ENCODE measurements at places on chromosomes 12 and 14.

GRCh38 chr12:50725011-50725942 is 38.6 kb upstream of the ATF1 start:
- no peak for DNase-seq

DNA sequence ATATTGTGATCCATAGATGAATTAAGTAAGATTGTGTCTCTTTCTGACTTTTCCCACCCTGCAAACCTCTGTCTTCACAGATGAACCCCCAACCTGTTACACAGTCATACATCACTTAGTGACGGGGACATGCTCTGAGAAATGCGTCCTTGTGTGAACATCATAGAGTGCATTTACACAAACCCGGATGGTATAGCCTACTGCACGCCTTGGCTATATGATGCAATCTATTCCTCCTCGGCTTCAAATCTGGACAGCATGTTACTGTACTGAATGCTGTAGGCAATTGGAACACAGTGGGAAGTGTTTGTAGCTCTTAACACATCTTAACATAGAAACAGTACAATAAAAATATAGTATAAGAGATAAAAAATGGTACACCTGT is 7.4 kb upstream of the TESPA1 start:
- no peak for DNase-seq

- peak; percentile 89 for DNase-seq
Observed at GRCh38 chr14:102140027-102140749, 491 bp downstream of the WDR20 start.

GRCh38 chr14:23380197-23380914 is 3.5 kb downstream of the CMTM5 start:
- DNase-seq, result no peak

DNA sequence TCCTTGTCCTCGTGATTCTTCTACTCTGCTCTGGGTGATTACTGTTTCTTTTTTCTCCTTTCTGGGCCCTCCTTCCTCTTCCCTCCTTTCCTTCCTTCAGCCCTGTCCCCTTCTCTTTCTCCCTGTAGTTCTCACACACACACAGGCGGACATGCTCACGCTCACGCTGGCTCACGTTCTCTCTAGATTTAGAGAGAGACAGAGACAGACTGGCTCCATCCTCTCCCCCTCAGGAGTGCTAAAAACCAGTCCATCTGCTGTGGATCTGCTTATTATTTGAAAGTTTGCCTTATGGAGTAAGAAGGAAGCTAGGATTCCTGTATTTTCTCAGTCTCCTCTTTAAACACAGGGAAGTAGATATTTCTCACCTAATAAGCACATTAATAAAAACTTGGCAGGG is 48.1 kb downstream of the KCNA1 start:
- no peak for DNase-seq

- DNase-seq, result no peak
Observed at GRCh38 chr12:119620490-119620889, 26.9 kb downstream of the TMEM233 start.

DNA sequence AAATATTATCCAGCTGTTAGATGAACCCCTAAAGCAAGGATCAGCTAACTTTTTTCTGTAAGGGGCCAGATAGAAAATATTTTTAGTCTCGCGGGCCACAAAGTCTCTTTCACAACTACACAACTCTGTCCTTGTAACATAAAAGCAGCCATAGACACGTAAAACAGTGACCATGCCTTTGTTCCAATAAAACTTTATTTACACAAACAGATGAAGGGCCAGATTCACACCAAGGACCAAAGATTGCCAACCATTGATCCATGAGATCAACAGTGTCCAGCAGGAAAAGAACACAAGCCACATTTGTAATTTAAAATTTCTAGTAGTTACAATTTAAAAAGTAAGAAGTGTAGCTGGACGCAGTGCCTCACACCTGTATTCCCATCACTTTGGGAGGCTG is 109.7 kb downstream of the PHETA1 start:
- DNase-seq, result no peak

DNA sequence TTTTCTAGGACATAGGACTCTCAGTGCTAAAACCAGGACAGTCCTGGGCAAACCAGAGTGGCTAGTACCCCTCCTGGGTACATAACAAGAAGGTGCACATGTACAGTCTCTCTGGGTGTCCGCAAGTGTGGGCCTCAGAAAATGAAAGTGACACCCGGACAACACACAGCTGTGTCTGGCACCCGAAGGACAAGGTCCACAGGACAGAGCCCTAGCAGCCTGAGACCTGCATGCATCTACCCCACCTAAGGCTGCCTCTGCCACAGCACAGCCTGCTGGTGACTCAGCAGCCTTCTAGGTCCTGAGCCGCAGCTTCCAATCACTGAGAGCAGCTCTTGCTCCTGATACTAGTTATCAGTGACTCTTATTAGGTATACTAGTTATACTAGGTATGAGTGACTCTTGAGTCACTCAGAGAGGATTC is 784.1 kb upstream of the TBX3 start:
- DNase-seq, result no peak

GRCh38 chr12:117981267-117981666 is 12.5 kb upstream of the KSR2 start:
- no peak for DNase-seq

DNA sequence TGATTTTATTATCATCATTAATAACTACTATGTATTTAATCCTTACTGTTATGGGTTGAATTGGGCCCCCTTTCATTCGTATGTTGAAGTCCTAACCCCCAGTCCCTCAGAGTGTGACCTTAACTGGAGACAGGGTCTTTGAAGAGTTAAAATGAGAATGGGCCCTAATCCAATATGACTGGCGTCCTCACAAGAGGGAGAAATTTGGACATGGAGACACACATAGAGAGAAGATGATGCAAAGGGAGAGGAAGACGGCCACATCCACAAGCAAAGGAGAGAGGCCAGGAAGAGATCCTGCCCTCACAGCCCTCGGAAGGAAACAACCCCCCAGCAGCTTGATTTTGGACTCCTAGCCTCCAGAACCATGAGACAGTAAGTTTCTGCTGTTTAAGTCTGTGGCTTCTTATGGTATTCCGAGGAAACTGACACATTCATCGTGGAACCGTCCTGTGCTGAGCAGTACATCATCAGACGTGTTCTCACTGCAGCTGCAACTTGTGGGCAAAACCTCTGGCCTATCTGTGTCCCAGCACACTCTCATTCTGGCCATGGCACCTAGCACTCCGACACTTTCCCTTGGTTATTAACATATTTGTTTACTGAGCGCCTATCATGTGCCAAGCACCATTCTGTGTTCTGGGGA is 127.6 kb downstream of the SLC38A6 start:
- no peak for DNase-seq

DNA sequence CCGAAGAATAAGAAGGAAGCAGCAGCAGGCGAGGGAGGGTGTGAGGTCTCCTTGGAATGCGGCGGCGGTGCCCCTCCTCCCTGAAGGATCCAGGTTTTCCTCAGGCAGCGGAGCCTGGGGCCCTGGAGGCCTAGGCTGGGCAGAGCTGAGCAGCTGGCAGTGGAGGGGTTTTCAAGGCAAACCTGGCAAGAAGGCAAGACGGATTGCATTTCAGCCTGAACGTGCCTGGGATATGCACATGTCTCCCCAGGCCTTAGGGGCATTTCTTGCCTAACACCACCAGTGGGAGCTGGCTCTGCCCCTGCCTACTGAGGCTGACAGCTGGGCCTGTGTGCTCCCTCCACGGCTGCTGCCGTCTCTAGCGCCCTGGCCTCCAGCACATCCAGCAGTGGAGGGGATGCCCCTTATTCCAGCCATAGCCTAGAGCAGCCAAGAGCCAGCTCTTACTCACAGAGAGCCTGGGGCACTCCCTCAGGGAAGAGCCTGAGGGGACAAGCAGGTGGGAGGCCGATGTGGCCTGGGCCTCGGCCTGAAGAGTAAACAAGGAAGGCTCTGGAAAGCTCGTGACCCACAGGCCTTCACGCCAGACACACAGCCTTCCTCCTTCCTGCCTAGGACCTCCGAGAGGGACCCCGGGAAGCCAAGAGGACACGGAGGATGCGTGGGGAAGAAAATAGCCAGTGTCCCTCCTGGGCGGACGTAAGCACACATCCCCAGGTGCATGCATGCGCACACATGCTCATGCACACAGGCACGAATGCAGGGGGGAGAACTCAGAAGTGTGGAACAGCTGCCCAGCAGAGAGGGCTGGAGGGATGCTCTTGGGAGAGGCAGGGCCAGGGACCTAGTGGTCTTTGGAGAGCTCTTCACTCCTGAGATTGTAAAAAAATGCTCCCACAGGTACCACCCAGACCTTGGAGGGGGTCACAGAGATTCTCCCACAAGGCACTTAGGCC is 23.0 kb upstream of the EIF2B2 start:
- DNase-seq, result no peak

- DNase-seq, result no peak
Observed at GRCh38 chr14:30620178-30620577, 1.9 kb upstream of the SCFD1 start.

- no peak for DNase-seq
Observed at GRCh38 chr12:96132819-96133218, 61.4 kb upstream of the ELK3 start.

DNA sequence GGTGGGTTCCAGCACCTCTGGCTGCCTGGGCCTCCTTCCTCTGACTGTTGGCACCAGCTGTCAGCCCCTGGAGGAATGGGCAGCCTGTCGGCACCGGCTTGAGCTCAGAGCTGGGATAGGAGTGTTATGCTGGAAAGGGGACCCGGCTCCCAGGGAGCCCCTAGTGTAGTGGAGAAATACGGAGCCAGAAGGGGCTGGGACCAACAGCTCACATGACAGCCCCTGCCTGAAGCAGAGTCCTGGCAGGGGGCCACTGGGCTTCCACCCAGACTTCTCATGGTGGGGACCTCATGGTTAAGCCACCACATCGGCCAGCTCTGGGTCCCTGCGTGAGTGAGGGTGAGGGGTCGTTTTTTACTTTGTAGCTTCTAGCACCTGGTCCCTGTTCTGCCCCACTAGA is 174.5 kb downstream of the TSPAN9 start:
- no peak for DNase-seq

DNA sequence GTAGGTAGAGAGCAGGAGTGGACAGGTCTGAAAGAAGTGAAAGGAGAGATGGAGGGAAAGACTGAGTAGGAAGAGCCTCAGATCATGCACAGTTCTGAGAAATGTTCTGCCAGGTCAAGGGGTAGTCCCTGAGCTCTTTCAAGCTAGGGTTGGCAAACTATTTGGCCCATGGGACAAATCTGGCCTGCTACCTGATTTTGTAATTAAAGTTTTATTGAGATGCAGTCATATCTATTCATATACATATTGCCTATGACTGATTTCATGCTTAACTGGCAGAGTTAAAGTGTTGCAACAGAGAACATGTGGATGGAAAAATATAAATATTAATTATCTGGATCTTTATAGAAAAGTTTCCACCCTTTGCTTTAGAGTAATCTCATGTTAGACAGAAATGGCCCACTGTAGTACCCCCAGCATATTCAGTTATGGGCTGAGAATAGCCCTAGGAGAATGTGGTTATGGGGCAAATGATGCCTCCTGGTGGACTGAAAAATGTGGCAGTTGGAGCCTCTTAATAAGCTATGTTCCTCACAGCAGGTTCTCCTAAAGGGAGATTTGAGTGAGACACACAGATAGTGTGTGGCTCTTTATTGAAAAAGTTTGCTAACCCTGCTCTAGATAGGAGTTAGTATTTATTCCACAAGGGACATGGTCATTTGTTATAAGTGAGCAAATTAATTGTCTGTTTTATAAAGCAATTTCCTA is 476.9 kb downstream of the LRIG3 start:
- DNase-seq, result no peak

DNA sequence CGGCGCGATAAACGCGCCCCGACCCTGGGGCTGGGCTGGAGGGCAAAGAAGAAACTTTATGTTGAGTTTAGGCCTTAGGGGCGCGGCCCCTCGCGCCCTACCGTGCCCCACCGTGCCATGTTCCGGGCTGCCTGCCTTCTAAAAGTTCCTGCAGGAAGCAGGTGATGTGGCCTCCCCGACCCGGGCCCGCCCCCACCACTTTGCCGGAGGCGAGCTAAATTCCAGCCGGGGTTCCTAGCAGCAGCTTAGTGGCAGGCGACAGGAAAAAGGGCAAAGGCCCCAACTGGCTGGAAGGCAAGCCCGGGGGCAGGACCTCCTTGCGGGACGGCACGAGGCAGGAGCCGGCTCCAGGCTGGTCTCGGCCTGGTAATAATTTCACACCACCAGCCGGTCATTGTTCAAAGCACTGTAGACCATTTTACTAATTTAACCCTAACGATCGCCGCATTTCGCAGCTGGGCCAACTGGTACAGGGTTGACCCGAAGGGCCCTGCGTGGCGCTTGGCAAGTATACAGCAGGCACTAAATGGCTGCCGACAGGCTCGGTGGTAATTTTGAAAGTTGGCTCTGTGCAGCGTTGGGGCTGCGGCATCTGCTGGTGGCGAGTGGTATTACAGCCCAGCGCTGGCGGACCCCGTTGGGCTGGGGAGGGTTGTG is 895 bp upstream of the CCDC88C start:
- peak; percentile 72 for DNase-seq

DNA sequence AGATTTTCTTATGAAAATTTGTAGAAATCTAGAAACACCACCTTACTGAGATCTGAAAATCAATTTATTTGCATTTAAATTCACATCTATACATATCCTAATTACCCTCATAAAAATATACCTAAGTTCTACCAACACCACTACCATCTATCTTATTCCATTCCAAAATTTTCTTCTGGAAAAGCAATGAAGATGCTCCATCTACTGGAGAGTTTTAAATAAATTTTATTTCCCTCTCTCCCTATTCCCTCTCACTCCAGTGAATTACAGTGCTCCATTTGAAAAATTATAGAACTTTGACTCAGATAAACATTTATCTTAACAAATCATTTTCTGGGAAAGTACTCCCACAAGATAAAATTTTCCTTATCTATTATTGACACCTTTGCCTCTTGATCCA is 2.3 kb upstream of the C14orf39 start:
- no peak for DNase-seq

DNA sequence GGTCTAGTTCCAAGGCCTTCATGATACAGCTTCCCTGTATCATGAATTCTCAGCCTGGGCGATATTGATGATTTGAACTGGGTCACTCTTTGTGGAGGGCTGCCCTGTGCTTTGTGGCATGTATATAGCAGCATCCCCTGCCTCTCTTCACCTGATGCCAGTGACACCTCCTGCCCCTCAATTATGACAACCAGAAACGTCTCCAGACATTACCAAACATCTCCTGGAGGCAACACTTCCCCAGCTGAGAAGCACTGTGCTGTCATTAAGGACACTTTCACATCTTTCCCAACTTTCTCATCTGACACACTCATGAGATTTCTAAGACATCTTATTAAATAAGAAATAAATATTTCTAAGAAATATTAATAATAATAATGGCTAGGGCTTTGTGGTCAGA is 315.3 kb downstream of the BCL11B start:
- no peak for DNase-seq

- no peak for DNase-seq
Observed at GRCh38 chr12:55991110-55991509, 6.0 kb upstream of the SUOX start.

- DNase-seq, result no peak
Observed at GRCh38 chr12:12759234-12759915, 26.1 kb upstream of the APOLD1 start.

GRCh38 chr12:20508962-20509361 is 140.6 kb downstream of the PDE3A start:
- DNase-seq, result no peak
